ENCODE measurements at places on chromosomes 1 and 21.

GRCh38 chr1:94801919-94802546 lies 18.1 kb upstream of the SLC44A3 start:
- DNase-seq, result peak; percentile 26

GRCh38 chr1:109882288-109883245 lies 28.1 kb upstream of the CSF1 start:
- no peak for DNase-seq

DNA sequence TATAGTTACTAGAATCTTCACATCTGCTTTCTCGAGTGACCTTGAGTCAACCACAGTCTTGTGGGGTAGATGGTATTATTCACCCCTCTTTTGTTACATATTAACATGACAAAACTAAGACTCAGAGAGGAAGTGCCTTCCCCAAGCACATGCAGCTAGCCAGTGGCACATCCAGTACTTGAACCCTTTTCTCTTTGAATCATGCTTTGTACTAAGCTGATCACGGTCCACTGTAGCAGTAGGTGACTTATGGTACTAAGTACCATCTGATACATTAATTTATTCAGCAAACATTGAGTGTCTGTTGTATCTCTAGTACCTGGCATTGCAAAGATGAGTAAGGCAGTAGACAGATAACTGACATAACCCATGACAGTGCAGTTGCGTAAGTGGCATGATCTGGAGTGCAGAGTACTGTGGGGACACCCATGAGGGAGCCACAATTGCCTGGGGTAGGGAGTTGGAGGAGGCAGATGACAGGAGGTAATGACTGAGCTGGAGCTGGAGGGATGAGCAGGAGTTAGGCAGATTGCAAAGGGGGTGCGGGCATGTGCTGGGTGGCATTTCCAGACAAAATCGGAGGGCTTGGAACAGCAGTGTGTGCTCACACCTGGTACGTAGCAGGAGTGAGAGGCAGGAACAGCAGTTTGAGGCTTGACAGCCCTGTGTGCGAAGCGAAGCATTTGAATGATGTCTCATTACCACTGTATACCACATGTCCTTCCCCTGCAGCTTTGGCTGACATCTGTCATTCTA lies 29.8 kb downstream of the UCK2 start:
- DNase-seq, result no peak

- peak; percentile 91 for DNase-seq
Measured at GRCh38 chr1:116738673-116739370, 15.4 kb upstream of the CD2 start.

- DNase-seq, result peak; percentile 60
Measured at GRCh38 chr1:206469411-206469932, 804 bp upstream of the IKBKE start.

GRCh38 chr1:244322791-244323521 lies 128.8 kb downstream of the ADSS2 start:
- peak; percentile 65 for DNase-seq

GRCh38 chr1:31640964-31641363 lies 3.7 kb downstream of the PEF1 start:
- DNase-seq, result no peak

DNA sequence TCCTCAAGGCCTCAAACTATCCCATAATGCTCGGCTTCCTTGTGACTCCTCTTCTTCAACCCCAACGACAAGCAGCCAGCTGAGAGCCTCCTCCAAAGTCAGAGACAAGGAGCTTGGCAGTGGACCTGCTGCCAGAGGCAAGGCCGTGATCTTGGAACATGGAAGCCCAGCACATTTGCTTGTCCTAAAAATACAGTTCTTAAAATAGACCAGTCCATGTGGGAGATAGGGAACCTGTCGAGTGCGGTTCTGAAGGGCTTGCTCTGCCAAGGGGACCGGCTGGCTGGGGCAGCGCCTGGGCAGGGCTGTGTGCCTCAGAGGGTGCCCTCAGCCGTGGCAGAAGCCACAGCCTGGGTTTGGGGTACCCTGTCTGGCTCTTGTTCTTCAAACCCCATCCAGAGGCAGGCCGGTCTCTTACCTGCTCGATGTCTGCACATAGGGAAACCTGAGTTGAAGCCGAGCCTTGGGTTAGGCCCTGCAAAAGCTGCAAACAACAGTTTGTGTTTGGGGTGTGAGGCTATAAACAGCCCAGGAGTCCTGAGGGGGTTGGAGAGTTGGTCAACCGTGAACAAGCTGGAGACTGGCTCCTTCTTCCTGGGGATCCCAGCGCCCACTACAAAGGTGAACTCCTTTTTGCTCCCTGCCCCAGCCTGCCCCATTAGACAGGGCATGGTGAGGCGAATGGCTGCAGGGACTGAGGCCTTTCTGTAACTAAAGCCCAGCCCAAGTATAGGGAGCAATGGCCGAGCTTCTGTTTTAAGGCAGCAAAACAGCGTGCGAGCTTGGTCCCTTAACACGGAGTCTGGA lies 228.8 kb downstream of the CAMTA1 start:
- DNase-seq, result no peak

DNA sequence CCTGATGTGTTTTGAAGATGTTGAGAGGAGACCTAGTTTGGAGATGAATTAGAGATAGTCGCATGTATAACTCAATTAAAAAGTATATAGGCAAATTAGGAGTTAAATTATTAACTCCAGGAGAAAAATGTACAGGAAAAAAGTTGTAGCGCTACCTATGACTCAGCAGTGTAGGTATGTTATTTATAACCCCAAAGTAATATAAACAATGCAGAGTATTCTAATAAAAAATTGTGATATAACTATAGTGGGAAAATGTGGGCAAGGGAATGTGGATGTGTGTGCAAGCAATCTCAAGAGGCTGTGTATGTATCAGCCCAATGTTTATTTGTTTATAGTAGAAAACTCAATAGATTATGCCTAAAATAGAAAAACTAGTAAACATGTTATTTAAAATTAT lies 144.5 kb downstream of the BRINP2 start:
- no peak for DNase-seq

- no peak for DNase-seq
Measured at GRCh38 chr1:10620776-10621175, 146.0 kb downstream of the PEX14 start.

- DNase-seq, result no peak
Measured at GRCh38 chr1:116565222-116565621, 5.6 kb downstream of the CD58 start.

DNA sequence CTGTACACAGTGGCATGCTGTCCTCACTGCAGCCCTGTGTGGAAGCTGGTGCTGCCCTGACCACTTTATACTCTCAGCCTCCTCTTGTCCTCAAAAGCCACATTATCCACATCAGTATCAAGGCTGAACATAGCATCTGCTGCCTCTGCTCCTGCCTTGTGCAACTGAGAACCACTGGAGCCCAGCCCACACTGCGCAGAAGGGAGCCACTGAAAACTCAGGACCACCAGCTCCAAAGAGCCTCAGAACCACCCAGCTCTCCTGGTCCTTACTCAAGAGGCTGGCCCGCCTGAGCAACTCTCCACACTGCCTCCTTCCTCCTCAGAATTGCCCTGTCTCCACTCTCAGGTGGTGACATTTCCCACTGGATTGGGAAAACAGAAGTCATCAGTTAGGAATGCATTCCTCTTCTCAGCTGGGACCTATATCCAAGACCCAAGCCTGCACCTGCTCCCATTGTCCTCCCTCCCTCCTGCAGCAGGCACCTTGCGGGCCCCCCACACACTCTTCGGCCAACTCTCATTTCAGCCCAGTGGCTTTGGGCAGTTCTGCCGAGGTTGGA lies 7.0 kb upstream of the KISS1 start:
- DNase-seq, result no peak
